Activated naive CD4-positive, alpha-beta T cell treated with anti-CD3 and anti-CD28 coated beads, Interleukin-2, amount 50 U/mL, for 72 hours (primary cell): ENCODE measurements at places on chromosomes 4 and X. TPM values are rescaled to one million over a fixed set of nuclear protein-coding genes. Genes with fewer than 3 reads are reported as not detected.

CT45A3 gene
- not detected for total RNA-seq

TLR7 gene
- 0.04 TPM for total RNA-seq

EGFL6 gene
- 0.93 TPM for total RNA-seq

MID2 gene
- total RNA-seq = 10.3 TPM

TMSB15C gene
- total RNA-seq = 2.8 TPM

AMTN gene
- not detected for total RNA-seq

PPP2R2C gene
- not detected for total RNA-seq

TMPRSS11F gene
- not detected for total RNA-seq

CCNA2 gene
- 105 TPM for total RNA-seq

PNCK gene
- 2.9 TPM for total RNA-seq

CDK16 gene
- 69.5 TPM for total RNA-seq

EDA2R gene
- total RNA-seq = 9.7 TPM

WDR17 gene
- total RNA-seq = 1.3 TPM

ENPEP gene
- total RNA-seq = not detected

SH3RF1 gene
- total RNA-seq = 0.43 TPM

FBXO8 gene
- total RNA-seq = 6.4 TPM

SSX2B gene
- not detected for total RNA-seq

DNA sequence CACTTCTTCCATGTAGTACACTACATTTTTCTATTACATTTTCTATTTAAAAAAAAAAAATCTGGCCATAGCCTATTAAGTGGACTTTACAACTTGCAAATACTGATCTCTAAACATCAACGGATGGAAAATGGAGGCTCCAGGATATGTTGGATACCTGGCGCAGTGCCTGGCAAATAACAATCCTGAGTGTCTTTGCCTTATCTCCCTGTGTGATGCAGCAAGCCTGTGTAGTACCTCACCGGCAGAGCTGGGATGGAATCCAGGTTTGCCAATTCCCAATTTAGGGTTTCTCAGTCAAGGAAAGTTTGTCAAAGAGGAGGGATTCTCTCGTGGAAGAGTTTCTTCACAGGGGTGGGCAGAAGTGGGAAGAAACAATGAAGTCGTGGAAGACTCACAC is 93.2 kb downstream of the KDR start:
- DNase-seq = no peak

- no peak for DNase-seq
Measured at GRCh38 chr4:8150152-8151090, 8.2 kb downstream of the ABLIM2 start.

GRCh38 chr4:27684610-27685011 is 824.0 kb downstream of the STIM2 start:
- DNase-seq = no peak

GRCh38 chrX:120790552-120790951 is 85.1 kb downstream of the CT47B1 start:
- DNase-seq = no peak

- peak; percentile 30 for DNase-seq
Measured at GRCh38 chrX:75522565-75523431, at the start of gene ZDHHC15. ZDHHC15 (minus strand) TSS chrX:75523037; CDS start chrX:75523024, 13 bp downstream.

DNA sequence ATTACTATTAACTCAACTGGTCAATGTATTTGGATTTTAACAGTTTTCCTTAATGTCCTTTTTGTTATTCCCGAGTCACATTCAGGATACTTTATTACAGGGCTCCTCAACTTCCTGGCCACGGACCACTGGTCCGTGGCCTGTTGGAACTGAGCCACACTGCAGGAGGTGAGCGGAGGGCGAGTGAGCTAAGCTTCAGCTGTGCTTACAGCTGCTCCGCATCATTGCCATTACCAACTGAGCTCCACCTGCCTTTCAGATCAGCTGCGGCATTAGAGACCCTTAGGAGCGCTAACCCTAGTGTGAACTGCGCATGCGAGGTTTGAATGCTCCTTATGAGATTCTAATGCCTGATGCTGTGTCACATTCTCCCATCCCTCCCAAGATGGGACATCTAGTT is 591.7 kb downstream of the CCSER1 start:
- DNase-seq = no peak

- no peak for DNase-seq
Measured at GRCh38 chrX:2585158-2585470, 84.3 kb upstream of the DHRSX start.

- DNase-seq = no peak
Measured at GRCh38 chrX:45712067-45712466, 511.4 kb upstream of the DIPK2B start.

- no peak for DNase-seq
Measured at GRCh38 chrX:129749069-129749468, 10.3 kb downstream of the XPNPEP2 start.

- DNase-seq = no peak
Measured at GRCh38 chr4:8407756-8408155, 32.8 kb downstream of the ACOX3 start.

GRCh38 chrX:10965174-10965798 is 145.8 kb upstream of the HCCS start:
- DNase-seq = no peak

GRCh38 chrX:3161681-3162080 is 120.4 kb downstream of the ARSF start:
- no peak for DNase-seq

DNA sequence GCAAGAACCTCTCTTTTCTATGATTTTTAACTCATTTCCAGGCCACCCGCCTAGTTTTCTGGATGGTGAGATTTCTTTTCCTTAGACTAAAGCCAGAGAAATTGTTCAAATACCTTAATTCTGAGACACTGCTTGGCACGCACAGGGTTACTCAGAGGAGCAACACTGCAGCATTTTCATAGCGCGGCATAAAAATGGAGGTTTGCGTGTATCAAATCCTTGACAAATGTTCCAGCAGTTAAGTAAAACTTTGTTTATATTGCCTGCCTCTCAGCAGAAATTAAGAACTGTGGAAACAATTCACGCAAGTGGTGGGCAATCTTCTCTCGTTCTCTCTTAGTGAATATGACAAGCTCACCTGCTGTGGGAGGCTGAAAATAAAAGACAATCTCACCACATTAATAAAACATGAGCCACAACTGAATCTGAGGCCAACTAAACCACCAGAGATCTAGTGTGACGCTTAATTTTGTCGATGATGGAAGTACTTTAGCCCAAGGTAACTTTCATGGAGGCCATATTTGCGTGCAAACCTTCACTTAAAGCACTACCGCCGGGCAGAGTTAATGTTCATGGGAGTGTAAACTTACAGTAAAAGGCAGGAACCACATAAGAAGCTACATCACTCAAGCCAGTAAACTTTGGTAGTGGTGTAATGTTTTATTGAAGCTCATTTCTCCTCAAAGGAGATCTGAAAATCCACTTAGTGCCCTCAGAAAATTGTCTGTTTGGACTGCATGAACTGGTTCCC is 894.8 kb upstream of the EPHA5 start:
- DNase-seq = no peak

- no peak for DNase-seq
Measured at GRCh38 chrX:50705042-50705441, 109.0 kb downstream of the SHROOM4 start.

- DNase-seq = no peak
Measured at GRCh38 chr4:54074381-54074780, 10.0 kb upstream of the CHIC2 start.

GRCh38 chr4:182242787-182243186 is 415 bp upstream of the TENM3 start:
- no peak for DNase-seq

- DNase-seq = no peak
Measured at GRCh38 chr4:41381384-41381783, 124.7 kb downstream of the UCHL1 start.

DNA sequence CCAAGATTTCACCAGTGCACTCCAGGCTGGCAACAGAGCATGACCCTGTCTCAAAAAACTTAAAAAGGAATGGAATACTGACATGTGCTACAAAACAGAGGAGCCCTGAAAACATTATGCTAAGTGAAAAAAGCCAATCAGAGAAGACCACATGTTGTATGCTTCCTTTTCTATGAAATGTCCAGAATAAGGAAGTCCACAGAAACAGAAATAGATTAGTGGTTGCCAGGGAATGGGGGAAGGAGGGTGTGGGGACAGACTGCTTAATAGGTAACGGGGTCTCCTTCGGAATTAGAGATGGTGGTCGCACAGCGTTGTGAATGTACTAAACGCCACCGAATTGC is 30.1 kb upstream of the KIAA0232 start:
- no peak for DNase-seq

DNA sequence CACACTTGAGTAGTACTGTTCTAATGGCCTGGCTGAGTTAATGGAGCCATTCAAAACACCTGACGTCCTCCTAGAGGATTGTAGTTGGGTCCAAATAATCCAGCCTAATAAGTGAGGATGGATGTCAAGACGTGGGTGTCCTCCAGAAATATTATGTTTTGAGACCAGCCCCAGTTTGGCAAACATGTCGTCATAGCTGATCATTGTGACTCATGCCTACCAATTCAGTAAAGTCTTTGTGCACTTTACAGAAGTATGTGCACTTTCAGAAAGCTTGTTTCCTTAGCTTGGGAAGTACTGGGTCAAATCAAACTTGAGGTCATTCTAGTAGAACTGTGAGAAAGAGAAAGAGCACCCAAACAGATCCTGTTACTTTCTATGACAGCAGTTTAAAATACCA is 37.6 kb upstream of the GLRA2 start:
- DNase-seq = no peak

DNA sequence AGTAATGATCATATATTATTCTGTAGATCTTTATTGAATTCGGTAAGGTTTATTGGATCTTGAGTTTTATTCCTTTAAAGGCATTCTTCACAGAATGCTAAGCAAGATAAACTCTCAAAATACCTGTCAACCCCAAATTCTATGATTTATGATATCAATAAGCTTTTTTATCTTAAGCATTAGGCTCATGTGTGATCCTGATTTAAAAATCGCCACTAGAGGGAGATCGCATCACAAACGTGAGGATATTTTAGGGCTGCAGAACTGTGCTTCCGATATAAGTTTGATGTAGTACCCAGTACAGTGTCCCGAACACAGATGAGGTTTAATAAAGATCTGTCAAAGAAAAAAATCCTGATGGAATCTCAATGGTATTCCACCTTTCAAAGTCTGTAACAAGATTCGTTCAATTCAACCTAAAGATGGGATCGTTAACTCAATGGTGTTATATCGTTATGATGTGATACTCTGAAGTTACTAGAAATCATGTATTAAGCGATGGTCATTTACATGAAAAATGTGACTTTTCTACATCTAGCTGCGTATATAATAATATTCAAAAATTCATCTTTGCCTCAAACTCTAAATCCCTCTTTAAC is 169.0 kb downstream of the CORIN start:
- DNase-seq = peak; percentile 28

GRCh38 chrX:13717700-13718472 is 16.5 kb downstream of the TRAPPC2 start:
- no peak for DNase-seq

DNA sequence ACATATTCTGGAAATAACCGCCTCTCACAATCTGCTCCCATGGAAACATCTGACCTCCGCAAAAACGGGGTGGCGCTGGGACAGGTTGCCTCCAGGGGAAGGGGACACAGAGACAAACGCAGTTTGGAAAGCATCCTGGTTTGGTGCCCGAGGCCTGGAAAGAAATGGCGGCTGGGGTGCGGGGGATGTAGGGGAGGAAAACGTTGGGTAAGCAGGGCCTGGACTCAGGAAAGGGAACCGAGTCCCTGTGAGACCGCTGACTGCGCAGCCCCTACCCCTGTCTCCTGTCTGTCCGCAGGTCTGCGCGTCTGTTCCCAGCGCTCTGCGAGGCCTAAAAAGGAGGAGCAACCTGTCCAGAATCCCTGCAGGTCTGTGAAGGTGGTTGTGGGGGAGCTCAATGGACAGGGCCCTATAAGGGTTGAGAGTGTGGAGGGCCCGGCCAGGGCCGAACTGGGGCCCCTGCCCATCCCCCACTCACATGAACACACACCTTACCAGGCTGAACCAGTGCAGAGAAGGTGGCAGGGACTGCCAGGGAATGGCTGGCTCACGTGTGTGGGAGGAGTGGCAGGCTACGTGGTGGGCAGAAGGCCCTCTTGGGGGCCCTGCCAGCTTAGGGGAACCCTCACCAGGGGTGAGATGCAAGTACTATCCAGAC is 672 bp downstream of the TCEAL3 start:
- no peak for DNase-seq

GRCh38 chr4:42750091-42750490 is 93.2 kb upstream of the ATP8A1 start:
- no peak for DNase-seq

- no peak for DNase-seq
Measured at GRCh38 chr4:101787701-101788316, 2.7 kb upstream of the BANK1 start.

DNA sequence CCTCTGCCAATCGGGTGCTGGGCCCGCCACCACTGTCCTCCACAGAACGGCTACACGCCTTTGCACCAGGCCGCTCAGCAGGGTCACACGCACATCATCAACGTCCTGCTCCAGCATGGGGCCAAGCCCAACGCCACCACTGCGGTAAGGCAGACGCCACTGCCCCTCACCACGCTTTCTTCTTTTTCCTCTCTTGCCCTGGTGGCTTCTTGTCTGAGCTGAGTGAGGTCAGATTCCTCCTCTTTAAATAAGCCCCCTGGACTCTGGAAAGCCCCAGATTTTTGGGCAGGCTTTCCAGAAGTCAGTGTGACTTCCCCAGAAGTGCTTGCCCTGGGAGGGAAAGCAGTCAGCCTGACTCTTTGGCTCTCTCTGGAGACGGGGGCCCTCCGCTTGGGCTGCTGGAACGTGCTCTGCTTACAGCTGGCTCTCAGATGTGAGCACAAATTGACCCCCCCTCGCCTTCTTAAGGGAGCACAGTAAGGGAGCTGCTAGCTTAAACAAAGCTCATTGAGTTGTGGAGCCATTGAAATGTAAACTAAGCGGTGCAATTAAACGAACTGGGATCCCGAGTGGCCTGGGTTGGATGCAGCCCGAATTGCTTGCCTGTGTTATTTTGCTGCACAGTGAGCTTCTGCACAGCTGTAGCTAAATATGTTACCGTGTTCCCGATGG is 243.1 kb downstream of the ANK2 start:
- DNase-seq = no peak

GRCh38 chr4:26576231-26576739 is 7.6 kb upstream of the TBC1D19 start:
- DNase-seq = no peak

GRCh38 chr4:169724260-169724659 is 33.5 kb downstream of the HPF1 start:
- DNase-seq = no peak

DNA sequence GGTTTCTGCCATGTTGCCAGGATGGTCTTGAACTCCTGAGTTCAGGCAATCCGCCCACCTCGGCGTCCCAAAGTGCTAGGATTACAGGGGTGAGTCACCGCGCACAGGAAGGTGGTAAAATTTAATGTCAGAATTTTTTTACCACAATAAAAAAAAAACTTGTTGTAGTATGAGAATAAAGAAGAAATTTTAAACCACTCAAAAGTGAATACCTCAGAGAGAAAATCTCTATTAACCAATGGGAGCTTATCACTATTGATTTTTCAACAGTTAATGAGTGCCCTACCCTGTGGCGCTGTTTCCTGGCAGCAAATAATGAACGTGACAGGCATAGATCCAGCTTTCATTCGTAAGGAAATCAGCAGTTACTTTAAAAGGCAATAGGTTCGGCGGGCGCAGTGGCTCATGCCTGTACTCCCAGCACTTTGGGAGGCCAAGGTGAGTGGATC is 32.7 kb upstream of the SLC25A4 start:
- no peak for DNase-seq
